ENCODE measurements at places on chromosomes 2 and 18.

DNA sequence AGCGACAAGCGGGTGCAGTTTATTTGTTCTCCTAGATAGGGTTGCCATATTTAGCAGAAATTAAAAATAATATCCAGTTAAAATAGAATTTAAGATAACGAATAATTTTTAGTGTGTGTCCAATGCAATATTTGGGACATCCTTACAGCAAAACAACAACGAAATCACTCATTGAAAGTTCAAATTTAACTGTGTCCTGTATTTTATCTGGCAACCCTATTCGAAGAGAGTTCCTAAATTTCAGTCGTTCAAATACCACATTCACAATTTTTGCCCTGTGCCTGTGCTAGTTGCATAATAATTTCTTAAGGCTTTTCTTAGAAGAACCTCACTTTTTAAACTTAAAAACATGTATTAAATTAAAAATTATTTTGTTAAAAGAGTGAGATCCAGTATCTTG lies 664 bp downstream of the DGUOK start:
- DNase-seq = no peak

GRCh38 chr2:19949071-19949470 lies 40.8 kb downstream of the WDR35 start:
- DNase-seq = no peak

DNA sequence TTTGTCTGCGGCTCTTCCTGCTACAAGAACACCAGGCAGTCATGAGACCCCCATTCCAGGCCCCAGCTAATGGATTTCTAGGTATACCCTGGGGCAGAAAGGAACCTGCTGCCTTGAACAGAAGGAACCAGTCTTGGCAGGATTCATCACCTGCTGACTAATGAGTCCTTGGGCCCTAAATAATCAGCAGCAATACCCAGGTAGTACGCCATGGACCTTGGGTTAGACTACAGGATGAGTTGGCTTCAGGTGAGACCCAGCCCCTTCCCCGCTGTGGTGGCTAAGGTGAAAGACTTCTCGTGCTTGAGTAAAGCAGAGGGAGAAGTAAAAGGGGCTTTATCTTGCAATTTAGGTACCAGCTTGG lies 105.0 kb downstream of the SPIRE1 start:
- DNase-seq = no peak

GRCh38 chr2:167783261-167784083 lies 463.9 kb downstream of the STK39 start:
- peak; percentile 27 for DNase-seq

DNA sequence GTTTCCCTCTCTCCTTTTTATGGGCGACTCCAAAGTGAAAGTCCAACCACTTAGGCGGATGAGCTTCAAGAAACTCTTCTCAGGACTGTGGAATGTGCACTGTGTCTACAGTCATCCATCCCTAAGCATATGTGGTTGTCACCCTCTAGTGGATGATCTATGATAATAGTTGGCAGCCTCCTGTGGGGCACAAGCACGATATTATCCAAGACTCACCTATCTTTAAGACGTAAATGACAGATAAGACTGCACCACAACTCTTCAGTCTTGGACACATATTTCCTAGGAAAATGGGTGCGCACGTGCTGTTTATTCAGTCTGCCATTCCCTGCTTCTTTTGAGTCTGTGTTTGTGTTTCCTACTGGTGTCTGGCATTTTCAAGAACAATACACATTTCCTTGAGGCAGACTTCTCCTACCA lies 145.5 kb upstream of the CTAGE1 start:
- no peak for DNase-seq

- DNase-seq = no peak
Observed at GRCh38 chr2:96075199-96075771, 40.6 kb upstream of the GPAT2 start.

DNA sequence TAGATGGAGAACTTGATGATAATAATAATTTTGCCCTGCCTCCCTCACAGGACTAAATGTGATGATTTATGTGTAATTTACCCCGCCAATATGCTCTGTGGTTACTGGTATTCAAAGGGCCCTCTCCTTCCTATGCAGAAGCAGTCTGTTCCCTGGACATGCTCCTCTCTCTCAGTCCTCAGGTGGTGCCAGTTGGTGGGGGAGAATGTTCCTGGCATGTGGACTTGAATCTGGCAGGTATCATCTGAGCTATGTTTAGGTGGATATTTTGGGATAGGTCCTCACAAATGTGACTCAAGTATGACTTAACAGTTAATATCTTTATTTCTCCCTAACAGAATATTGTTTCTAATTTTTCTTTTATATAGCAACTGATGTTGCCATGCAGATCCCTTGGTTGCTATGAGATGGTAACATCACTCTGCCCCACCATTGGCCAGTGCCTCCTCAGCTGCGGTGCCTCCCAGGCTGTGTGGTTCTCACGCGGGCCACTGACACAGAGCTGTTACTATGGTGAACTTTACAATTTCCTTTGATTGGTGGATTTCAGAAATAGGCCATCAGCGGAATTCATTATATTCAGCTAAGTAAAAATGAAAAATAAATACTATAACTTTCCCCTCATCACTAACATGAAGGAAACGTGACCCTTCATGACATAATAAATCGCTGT lies 106.7 kb upstream of the PELI1 start:
- DNase-seq = no peak

- no peak for DNase-seq
Observed at GRCh38 chr2:33488178-33488690, 11.8 kb downstream of the RASGRP3 start.

DNA sequence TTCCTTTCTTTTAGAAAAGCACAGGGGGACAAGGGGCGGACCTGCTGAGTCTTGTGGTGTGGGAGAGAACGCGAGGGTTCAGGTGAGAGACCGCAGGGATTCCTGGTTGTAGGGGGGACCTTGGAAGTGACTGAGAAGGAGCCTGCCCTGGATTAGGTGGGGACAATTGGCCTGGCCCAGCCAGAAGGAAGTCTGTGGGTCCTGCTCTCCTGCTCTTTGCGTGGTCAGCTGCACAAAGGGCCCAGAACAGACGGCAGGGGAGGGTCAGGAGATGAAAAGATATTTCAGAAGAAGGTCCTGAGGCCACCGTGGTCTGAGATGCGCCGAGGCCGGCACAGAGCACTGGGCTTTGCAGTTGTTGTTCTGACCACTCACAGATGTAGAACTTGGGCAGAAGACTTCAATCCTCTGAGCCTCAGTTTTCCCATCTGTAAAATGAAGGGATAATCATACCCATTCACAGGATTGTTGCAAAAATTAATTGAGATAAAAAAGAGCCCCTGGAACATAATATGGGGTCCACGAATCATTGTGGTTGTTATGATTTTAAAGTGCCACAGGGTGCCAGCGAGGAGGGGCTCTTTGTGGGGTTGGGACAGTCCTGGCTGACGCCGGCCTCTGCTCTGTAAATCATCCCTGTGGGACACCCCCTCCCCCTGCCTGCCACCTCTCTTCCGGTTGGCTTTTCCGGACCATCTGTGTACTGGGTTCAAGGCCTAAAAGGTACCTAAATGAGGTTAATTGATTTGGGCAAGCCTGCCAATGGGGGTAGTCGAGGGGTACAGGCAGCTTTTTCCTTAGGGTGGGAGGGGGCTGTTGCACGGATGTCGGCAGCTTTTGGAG lies 1.8 kb downstream of the LPIN1 start:
- no peak for DNase-seq

DNA sequence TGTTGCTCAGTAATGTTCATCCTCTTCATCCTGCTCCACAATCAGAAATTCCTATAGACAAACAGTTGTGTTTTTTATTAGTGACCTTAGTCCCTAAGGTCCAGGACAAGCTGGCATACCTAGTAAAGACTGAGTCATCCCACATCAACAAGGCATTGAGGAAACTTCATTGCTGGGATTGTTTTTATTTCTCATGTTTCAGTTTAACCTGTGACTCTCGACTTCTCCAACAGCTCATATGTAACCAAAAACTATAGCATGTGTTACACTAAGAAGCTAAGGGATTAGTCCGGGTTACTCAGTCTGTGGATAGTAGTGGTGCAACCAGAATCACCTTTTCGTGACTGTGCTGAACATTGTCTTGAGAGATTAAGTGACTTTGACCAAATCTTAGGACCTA lies 292.1 kb downstream of the RDH14 start:
- DNase-seq = no peak

GRCh38 chr2:160054984-160055725 lies 7.3 kb downstream of the PLA2R1 start:
- DNase-seq = no peak

DNA sequence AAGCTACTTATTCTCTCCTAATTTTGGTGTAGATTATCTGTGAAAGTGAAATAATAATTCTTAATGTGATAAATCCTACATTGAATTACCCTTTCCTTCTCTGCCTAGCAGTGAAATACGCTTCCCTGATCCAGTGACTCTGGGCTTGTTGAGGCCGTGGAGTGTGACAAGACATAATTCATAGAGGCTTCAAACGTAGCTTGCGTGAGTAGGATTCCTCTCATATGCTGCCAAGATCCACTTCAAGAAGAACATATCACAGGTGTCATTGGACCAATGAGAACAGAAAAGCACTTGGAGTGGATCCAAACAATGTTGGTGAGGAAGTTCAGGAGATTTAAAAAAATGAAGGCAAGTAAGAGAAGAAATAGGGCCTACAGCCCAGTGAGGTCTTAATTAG lies 221.3 kb upstream of the TMEFF2 start:
- no peak for DNase-seq

DNA sequence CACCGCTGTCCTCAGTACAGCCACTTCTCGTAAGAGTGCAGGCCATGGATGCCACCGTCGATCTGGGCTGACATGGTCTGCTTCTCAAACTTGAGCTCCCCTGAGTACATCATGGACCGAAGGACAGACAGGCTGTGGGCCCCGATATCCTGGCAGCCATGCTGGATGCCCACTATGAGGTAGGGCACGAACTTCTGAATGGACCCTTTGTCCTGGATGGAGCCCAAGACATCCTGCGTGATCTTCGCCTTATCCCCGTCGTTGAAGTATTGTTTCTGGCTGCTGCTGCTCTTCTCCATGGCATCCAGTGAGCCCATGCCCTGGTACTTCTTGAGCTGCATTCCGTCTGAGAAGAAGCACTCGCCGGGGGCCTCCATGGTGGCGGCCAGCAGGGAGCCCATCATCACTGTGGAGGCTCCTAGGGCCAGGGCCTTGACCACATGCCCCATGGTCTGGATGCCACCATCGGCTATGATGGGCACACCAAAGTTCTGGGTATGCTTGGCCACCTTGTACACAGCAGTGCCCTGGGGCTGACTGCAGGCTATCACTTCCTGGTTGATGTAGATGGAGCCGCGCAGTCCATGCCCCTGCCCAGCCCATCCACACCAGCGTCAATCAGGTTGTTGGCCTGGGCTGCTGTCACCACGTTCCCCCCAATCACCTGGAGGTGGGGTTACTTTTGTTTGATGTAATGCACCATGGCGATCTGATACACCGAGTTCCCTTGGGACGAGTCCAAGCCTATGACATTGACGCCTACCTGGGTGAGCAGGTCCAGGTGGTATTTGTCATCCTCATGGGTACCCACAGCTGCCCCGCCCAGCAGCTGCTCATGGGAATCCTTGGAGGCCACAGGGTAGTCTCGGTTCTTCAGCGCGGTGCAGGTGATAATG lies 21.8 kb downstream of the CFLAR start:
- no peak for DNase-seq

- DNase-seq = no peak
Observed at GRCh38 chr18:36264283-36264682, 33.2 kb upstream of the FHOD3 start.

DNA sequence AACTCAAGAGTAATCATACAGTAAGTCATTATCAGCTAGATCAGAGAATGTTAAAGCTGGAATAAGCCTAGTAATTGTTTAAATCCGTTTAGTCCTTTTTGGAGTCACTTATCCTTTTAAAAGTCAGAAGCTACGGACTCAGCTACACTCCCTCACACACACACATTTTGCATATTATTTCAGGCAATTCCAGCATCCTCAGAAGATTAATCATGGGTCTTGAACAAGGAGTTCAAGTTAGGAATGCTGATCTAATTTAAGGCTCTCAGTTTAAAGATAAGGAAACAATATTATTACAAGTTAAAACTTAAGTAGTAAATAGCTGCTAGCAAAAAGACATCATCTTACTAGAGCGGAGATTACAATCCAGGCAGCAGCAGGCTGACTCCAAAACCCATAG lies 74.3 kb downstream of the GTF3C3 start:
- DNase-seq = no peak

DNA sequence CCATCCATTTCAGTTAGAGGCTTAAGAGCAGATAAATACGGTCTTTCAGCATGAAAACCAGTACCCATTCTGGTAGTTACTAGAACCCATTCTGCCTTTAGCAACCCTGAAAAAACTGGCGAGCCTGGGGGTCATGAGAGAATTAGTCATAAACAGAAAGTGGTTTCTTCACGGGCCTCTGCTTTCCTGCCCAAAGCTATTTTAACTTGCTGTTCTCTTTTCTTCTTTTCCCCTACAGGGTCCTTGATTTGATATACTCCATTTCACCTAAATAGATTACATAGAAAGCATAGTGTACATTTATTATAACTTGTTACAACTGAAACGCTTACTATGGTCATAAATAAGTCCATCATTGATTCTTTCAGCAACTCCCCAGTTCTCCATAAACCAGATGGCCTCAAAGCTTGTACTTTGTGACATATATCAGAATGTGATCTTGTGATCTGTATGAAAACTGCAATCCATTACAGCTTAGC lies 48.3 kb downstream of the WDFY1 start:
- DNase-seq = no peak

DNA sequence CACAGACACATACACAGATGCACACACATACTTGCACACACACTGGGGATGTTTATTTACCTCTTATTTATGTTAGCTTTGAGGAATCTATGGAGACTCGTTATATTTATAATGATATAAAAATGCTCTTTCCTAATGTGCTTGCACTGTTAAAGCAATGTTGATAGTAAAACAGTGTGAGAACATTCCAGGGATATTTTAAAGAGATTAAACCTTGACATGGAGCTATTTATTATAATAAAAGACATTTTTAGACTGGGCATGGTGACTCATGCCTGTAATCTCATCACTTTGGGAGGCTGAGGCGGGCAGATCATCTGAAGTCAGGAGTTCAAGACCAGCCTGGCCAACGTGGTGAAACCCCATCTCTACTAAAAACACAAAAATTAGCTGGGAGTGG lies 557.3 kb upstream of the ZNF804A start:
- DNase-seq = no peak

- DNase-seq = no peak
Observed at GRCh38 chr2:49924044-49924817, 769.9 kb upstream of the FSHR start.

GRCh38 chr18:67980241-67980640 lies 463.7 kb upstream of the DSEL start:
- no peak for DNase-seq

- no peak for DNase-seq
Observed at GRCh38 chr2:59077981-59078531, 836.9 kb upstream of the FANCL start.

- DNase-seq = no peak
Observed at GRCh38 chr18:13313006-13313686, 94.6 kb downstream of the LDLRAD4 start.

- DNase-seq = no peak
Observed at GRCh38 chr2:238169708-238170251, 11.0 kb downstream of the ERFE start.

DNA sequence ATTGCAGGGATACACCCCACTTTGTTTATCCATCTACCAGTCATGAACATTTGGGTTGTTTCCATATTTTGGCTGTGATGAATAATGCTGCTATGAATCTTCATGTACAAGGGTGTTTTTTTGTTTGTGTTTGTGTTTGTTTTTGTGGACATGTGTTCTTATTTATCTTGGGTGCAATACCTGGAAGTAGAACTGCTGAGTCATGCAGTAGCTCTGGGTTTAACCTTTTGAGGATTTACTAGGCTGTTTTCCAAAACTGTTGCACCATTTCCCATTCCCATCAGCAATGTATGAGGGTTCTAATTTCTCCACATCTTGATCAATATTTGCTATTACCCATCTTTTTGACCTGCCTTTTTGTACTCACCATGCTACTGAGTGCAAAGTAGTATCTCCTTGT lies 140.0 kb upstream of the CYP1B1 start:
- no peak for DNase-seq

Data from glutamatergic neuron (in vitro differentiated cells).